ENCODE measurements at places on chromosomes 12 and 14.

- DNase-seq: peak; percentile 26
Measured at GRCh38 chr14:99519931-99520421, 38.8 kb downstream of the CCNK start.

- peak; percentile 23 for DNase-seq
Measured at GRCh38 chr12:51591016-51591901, at the start of gene SCN8A. Gene SCN8A, plus strand, starts transcription at chr12:51591233. Its CDS starts 71,585 bp downstream, at chr12:51662818.

DNA sequence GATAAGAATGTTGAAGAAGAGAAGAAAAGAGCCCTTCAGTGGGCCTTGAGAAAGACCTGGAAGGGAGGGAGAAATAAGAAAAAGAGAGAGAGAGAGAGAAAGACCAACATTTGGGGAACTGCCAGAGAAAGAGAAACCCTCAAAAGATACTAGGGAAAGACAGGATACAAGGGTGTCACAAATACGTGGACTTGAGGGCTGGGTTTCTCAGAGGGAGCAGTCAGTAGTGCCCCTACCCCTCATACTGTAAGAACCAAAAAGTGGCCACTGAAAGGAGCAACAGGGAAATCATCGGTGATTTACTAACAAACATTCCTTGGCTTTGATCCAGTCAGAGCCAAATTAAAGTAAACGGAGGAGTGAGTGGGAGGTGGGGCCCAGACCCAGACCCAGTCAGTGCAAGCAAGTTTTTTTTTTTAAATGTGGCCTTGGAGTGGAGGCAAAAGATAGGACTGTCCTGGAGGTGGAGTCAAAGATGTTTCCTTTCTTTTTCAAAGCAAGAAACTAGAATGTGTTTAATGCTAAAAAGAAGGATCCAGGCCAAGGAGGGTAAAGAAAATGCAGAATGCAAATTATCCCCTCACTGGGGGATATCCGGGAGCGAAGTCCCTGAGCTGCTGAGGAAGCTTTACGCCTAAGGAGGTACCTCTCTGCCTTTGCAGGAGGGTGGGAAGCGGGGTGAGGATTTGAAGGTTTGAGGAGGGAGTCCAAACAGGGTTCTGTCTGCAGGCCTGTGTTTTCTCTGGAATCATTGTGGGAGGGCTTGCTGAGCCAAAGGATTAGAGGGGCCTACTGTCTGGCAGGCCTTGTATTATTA, 143.5 kb upstream of the AMIGO2 start:
- no peak for DNase-seq

- DNase-seq: no peak
Measured at GRCh38 chr12:105324704-105325103, 5.8 kb upstream of the C12orf75 start.

DNA sequence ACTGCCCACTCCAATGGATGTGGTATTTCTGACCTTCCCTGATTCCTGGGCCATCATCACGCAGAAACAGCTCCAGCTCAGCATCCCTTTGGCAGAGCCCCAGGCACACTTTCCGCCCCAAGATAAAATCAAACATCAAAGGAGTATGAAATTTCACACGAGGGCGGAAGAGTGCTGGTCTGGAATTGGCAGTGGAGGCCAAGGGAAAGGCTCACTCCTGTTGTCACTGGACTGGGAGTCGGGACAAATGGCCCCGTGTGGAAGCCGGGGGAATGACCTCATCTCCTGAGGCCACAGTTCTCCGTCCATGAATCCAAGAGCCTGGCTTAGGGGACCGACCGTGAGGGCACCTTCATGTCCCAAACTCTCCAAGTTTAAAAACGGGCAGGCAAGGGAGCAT, 40.9 kb downstream of the FZD10 start:
- no peak for DNase-seq

DNA sequence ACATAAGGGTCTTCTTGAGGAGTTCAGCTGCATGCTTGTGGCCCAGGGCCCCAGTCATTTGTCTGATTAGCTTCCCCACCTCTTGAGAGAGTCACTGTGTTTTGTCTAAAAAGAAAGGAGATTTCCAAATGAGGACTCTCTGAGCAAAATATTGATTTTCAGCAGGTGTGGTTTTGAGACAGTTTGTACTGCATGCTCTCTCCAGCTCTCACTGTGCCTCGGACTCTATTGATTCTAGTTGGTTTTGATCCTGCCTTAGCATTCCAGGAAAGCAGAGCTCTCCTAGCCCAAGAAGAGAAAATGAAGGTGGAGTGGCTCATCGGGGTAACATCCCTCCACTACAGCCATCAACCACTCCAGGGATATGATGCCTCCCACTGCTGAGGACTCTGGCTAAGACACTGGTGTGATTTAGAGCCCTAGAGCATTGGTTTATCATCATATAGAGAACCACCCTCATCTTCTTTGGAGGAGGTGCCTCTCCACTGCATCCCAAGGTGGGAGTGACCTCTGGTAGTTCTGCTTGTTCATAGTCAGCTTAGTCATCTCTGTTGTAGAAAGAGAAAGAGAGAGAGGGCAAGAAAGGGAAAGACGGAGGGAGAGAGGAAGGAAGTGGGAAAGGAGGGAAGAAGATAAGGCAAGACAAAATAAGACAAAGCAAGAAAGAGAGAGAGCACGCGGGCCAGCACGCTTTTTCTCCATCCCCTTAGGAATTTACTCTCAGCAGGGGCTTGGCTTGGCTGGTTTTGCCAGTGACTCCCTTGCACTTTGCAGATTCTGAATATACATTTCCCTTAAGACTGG, 365.6 kb downstream of the DPF3 start:
- DNase-seq: no peak

- DNase-seq: no peak
Measured at GRCh38 chr14:74649673-74650072, 37.6 kb upstream of the LTBP2 start.

DNA sequence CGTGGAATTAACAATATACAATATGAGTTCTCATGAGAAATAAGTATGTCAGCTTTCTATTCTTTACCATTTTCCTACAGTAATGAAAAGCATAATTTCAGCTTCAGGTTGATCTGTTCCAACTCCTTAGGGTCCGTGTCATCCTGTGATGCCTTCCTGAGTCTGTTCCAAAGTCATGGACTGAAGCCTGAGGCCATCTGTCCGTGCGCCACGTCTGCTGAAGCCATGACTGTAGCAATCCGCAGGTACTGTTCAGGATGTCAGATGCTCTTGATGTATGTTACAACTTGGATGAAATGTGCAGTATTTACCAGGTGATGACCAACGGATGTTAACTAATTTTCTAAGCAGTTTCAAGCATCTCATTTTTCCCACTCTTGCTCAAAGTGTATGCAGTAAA, 67.0 kb upstream of the ATF1 start:
- DNase-seq: no peak

DNA sequence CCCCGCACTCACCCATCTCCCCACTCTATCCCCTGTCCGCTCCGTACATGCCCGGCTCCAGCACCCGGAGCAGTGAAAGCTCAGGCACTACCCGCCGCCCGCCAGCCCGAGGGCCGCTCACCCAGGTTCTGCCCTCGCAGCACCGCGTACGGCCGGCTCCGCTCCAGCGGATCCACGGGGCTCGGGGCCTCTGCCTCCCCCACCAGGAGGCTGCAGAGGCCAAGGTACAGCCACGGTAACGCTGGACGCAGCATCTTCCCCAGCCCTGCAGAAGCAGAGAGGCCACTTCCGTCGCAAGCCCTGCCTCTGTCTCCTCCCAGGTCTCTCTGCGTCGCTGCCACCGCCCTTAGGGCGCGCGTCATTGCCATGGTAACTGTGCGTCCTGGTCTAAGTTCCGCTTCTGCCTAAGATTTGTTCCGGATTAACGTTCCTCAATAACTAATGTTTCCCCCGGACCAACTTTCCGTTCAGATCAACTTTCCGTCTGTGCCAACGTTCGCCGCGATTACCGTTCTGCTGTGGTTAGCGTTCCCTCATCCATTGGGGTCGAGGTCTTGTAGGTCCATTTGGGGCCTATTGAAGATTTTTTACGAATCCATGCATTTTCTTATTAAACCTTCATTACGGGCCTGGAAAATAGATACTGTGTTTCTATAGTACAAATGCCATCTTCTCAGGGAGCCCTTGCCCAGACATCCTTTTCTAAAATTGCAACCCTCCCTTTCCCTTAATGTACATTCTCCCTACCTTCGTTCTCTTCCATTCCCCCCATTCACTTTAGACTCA, at the start of gene C12orf76:
C12orf76 (minus strand) TSS at position 281 of the 786 bp plus-strand sequence; CDS start at position 254, 27 bp downstream.
- peak; percentile 95 for DNase-seq

- DNase-seq: no peak
Measured at GRCh38 chr14:101119830-101120571, 216.5 kb upstream of the RTL1 start.

- no peak for DNase-seq
Measured at GRCh38 chr12:8658346-8658745, 4.3 kb downstream of the MFAP5 start.

DNA sequence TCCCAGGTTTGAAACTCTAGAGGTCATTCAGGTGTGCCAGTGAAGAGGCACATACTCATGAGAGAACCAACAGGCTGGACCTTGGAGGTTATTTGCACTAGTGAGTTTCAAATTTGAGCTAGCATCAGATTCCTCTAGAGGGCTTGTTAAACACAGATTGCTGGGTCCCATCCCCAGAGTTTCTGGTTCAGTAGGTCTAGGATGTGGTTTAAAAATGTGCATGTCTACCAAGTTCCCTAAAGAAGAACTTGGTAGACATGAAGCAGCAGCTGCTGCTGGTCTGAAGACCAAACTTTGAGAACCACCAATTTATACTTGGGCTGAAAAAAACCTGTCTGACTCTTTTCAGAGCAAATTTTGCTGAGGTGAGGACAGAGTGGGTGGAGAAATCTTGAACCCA, 61.7 kb downstream of the SUSD6 start:
- no peak for DNase-seq

- no peak for DNase-seq
Measured at GRCh38 chr12:47164116-47164515, 84.4 kb upstream of the AMIGO2 start.

- no peak for DNase-seq
Measured at GRCh38 chr14:76073717-76074116, 78.0 kb upstream of the GPATCH2L start.

DNA sequence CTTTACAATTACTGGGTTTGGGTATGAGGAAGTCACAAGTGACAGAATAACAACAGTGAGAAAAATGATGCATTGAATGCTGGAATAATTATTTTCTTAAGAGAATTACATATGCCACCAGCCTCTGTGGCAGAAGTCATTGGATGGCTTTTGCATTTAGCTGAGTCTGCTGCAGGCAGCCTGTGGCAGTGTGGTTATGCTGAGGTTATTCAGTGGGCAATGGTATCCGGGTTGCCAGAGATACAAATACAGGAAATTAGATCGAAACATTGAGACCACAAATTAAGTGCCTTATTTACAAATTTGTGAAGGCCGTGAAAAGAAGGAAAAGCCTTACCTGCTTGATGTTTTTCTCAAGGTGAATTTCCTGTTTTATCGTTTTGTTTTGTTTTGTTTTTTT, 1050.0 kb downstream of the GALC start:
- no peak for DNase-seq
